Renal cortex interstitium (tissue), 15 donors: ENCODE measurements at places on chromosomes 6 and 20.

GRCh38 chr20:59743767-59744485, 139.6 kb downstream of the PHACTR3 start:
- no peak for DNase-seq

DNA sequence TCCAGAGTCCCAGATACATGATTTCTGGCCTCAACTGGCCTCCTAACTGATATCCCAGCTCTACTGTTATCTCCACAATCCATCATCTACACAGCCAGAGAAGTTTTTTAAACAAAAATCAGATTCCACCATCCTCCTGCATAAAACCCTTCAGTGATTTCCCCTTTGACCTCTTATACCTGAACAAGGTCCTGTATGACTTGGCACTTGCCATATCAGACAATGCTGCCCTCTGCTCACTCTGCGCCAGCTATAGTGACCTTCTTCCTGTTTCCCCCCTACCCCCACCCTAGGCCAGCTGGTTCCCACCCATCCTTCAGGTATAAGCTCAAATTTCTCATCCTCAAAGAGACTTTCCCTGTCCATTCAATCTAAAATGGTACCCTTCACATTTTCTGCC, 322.2 kb downstream of the PKHD1 start:
- no peak for DNase-seq

DNA sequence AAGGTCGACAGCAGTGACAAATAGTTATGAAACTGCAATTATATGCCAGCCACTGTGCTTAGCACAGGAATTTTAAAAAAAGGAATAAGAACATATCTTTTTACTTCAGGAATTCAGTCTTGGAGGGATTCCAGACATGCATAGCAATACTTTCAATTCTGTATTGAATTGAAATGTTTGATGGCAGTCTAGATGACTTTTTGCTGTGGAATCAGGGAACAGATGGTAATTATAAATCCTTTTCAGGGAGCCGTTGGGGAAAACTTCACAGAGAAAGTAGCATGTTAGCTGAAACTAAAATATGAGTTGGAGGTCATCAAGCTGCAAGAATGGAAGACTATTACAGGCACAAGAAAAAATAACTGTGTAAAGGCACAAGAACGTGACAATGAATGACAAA, 74.8 kb downstream of the IMPG1 start:
- no peak for DNase-seq

DNA sequence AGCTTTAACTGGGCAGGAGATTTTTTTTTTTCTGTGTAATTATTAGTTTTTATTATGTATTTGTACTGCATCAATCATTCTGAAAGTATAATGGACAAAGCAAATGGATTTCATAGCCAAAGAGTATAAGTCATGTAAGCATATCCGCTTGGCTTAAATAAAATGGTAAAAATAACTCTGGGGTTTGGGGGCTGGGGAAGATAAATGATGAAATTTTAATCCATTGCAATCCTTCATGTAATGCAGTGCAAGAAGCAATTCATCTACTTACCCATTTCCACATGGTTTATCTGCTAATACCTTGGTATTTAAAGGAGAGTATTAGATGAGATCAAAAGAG, 781.4 kb downstream of the QKI start:
- DNase-seq: no peak

- no peak for DNase-seq
These were observed 48.3 kb upstream of the PROKR2 start for GRCh38 chr20:5364997-5365597.

DNA sequence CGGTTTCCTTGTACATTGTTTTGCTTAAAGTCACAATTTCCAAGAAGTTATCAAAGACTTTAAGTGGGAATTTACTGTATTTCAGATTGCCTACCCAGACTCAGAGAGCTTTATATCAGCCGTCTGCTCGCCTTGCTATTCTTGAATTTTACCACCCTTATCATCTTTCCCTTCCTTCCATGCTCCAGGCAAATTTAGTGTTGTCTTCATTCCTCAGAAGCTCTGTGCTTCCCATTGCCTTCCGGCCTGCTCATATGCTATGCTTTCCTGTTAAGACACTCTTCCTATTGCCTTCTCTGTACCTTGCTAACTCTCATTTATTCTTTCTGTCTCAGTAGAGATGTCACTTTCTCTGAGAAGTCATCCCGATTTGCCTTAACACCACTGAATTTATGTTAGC, 52.1 kb downstream of the CD2AP start:
- DNase-seq: no peak

- no peak for DNase-seq
These were observed 1.8 kb downstream of the GATA5 start for GRCh38 chr20:62473717-62474603.

DNA sequence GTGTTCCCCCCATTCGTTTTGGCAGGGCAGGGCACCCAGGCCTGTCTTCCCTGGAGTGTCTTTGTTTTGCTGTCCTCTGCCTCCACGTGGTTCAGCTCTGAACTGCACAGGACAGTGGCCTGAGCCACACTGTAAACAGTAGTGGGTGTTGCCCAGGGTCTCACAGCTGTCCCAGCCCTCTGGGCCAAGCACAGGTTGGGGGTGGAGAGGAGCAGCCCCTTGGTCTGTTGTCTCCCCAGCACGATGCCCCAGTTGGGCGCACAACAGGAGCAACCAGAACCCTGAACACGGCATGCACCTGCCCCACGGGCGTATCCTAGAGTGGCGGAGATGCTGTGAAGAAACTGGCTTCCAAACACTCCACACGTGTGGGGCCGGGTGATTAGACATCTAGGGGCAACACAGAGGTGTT, 14.4 kb downstream of the CCDC167 start:
- no peak for DNase-seq
